ENCODE measurements at places on chromosomes 5 and 9.
A peak's percentile ranks its signal among the peaks of the same experiment; 100 is the strongest.

GRCh38 chr5:173783371-173783770 lies 104.8 kb upstream of the CPEB4 start:
- no peak for DNase-seq

DNA sequence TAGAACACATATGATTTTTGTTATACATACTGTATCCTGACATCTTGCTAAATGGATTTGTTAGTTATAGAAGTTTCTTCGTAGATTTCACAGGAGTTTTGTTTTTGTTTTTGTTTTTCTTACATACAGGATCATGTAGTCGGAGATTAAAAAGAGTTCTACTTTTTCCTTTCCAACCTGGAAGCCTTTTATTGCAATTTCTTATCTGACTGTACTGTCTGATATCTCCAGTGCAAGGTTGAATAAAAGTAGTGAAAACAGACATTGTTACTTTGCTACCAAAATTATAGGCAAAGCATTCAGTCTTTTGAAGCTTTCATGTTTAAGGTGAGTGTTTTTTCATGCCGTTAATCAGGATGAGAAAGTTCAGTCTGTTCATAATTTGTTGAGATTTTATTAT lies 117.4 kb upstream of the PRSS3 start:
- no peak for DNase-seq

DNA sequence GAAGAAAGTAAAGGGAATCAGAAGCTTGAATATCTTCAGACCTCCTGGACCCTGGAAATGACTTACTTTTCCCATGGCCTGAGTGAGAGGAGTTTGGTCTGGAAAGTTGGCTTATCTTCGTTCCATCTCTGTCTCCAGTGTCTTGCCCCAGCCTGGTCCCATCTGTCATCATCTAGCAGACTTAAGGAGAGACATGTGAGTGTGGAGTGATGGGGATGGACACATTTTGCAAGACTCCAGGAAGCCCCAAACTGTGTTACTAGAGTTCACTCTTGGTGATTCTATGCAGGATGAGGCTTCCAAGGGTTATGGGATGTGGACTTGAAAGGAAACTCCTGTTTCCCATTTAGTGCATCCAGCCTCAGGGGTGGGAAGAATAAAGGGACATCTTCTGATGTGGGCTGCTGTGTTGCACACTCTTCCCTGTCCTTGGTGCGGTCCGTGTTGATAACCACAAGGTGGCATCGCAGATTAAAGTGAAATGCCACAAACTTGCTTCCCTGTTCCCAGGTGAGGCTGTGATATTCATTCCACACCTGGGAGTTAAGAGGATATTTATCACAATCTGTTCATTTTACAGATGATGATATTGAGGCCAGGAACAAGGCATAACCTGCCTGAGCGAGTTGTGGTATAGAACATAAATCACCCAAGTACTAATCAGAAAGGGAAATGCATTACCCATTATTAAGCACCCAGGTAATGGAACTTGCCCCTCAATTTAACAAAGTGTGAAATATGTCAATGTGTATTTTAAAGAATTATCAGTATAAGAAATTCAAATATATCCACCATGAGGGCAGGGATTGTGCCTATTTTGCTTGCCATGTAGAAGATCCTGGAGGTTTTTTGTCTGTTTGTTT lies 269.9 kb upstream of the PAPPA start:
- DNase-seq, result peak; percentile 72

DNA sequence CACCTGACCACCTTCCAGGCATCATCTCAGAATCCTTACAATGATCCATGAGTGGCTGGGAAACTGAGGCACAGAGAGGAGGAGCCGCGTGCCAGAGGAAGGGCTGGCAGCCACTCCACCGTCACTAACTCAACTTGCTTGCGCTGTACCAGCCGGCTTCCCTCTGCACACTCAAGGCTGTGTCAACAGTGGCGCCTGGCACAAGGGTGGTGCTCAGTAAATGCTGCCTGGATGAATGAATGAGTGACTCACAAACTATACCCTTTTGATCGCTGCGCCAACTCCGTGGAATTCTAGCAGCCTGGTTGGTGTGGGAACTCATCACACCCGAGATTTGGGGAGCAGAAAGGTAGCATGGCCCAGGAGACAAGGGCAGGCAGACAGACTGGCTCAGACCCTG lies 21.9 kb downstream of the PRRX2 start:
- DNase-seq, result no peak

DNA sequence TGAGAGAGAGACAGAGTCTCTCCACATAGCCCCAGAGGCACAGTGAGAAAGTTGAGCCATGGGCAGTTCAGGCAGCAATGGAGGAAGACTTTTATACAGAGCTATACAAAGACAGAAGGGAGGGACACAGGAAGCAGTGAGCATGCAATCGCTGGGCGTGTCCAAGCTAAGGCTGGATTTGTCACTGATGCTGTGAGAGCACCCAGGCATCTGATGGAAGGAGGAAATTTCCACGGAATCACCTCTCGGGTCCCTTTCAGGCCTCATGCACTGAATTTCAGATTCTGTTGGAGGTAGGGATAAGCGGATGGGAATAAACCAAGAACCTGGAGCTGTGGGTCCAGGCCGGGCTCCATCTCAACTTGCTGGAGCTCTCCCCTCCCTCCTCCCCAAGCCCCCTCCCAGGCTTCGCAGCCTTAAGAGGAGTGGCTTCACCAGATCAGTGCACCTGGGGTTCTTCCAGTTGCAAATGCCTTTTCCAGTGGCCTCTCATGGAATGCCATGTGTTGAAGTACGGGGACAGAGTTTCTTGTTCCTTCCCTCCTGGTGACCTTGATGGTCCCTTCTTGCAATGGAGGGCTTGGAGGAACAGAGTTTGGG lies 114.8 kb upstream of the ALDH1B1 start:
- DNase-seq, result no peak

DNA sequence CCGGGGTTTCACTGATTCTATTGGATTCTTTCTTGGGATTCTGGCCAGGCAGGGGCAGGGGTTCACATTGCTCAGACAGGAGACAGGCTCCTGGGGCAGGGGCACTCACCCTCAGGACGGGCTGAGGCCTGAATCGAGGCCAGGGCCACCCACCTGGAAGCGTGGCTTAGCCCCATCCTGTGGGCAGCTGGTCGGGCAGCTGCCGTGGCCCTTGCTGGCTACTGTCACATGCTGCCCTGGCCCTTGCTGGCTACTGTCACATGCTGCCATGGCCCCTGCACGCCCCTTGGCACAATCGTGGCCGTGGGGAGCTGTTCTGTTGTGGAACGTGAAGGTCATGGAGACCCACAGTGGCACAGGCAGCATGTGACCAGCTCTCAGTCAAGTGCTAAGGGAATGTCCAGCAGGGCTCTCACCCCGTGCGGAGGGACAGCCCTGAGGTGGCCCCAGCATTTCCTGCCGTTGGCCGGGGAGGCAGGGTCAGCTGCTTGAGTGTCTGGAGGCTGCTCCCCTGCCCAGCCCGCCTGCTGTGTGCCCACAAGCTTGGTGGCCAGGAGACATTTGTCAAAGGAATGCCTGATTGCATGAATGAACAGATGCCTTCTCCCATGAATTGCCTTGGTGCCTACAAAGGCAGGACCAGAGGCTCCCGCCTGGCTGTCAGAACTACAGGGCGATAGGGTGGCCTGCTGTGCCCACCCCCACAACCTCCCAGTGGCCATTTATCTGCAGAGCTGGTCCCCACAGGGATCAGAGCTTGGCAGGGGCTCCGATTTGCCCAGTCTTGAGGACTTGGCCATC lies 16.9 kb upstream of the TMEM250 start:
- no peak for DNase-seq

DNA sequence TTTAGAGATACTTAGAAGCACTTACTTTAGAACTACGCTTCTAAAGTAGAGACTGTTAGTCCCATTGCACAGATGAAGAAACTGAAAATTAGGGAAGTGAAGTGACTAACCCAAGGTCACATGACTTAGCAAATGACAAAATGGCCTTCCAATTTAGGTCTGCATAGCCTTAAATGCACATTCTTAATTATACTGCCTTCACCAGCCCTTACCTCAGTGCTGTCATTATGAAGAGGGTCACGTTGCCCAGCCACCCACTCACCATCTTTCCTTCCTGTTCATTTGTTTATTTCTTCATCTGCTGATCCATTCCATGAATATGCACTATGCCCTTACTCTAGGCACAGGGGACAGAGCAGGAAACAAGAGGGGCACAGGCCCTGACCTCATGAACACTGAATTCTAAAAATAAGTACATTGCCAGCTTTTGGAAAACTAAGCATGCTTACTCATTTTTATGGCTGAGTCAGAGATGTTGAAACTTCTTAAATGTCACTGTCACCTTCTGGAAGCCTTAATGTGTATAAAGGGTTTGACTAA lies 8.6 kb downstream of the HAVCR2 start:
- DNase-seq, result no peak

- no peak for DNase-seq
These were observed 502.5 kb downstream of the RASEF start for GRCh38 chr9:82560457-82560904.

DNA sequence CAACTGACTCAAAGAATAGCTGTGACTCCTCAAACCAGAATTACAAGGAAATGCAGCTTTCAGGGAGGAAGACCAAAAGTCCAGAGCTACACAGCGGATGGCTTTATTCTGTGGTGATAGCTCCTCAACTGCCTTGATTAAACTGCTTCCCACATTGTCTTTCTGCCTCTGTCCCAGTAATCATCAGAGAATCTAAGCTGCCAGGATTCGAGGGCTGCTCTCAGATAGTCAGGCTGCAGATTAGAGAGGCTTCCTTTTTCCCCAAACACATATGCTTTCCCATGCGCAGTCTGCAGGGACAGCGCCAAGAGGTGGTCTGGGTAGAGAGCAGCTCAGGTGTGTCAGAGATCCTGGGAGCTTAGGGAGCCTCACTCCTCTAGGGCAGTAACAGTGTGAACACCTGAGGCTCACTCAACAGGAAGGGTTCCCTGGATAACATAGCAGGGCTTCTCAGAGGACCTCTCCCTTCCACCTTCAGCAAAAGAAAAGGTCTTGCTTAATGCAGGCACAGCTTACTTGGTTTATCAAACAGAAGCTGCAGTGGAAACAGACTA lies 439.9 kb upstream of the TLE4 start:
- DNase-seq, result peak; percentile 65

GRCh38 chr5:127940854-127941253 lies 142.7 kb upstream of the SLC12A2 start:
- DNase-seq, result no peak

DNA sequence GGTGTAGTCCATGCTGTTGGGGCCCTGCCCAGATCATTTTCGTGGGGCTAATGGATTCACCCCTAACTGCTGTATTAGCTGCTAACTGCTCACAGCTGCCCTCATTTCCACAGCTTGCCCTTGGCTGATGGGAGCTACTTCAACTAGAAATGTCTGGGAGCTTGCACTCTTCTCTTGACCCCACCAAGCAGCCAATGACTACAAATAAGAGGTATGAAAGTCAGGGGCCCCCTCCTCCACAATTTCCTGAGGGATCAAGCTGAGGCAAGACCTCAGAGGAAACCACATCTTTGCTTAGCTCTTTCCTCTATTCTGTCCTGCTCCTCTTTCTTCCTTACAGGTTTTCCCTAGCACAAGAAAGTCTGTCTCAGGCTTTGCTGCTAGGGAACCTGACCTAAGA lies 397.5 kb downstream of the MLLT3 start:
- DNase-seq, result no peak

DNA sequence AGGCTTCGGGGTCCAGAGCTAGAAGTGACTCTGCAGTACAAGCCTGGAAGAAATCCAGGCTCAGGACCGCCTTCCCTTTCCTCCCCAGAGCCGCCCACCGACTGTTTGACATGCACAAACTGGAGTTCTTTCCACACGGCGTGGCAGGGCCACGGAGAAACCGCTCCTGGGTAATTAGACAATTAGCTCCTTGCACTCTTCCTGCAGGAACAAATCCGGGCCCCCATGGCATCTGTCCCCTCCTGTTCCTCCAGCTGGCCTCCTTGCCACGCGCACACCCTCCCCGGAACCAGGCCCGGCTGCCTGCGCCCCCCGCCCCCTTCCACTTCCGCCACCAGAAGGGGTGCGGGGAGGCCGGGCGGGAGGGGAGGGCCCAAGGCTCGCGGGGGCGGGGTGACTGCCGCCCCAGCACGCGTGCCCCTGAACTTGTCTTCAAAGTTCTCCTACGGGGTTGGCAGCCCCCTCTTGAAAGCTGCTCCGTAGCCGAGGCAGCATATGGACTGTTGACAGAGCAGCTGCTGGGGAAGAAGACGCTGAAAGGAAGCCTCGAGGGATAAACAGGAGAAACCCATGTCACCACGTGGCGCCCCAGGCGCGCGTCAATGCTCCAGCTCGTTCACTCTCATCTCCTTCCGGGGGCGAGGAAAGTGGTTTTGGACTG lies 74.3 kb downstream of the SEC61B start:
- peak; percentile 97 for DNase-seq

DNA sequence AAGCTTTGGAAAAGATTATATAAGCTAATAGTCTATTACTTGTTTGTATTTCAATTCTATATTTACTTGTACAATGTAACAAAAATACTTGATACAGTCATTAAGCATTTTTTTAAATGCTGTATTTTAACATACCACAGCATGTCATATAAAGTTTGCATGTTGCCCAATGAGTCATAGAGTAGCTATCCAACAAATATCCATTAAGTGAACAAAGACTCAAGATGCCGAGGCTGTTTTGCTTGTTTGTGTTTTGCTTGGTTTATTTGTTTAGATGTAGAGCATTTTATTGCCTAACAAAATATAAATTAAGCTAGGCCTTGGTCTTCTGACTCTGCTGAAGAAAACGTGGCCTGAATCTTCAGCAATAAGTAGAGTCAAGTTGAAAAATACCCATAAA lies 1584.3 kb upstream of the NUDT12 start:
- DNase-seq, result no peak

DNA sequence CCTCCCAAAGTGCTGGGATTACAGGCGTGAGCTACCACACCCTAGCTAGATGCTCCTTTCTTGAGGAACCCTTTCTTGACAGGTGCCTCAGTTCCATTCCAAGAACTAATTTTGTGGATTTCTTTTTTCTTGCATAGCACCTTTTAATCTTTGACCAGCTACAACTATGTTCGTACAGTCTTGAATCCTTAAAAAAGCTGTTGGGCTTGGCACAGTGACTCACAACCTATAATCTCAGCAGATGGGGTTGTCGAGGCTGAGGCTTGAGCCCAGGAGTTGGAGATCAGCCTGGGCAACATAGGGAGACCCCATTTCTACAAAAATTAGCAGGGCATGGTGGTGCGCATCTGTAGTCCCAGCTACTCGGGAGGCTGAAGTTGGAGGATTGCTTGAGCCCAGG lies 1.3 kb upstream of the ZER1 start:
- no peak for DNase-seq

DNA sequence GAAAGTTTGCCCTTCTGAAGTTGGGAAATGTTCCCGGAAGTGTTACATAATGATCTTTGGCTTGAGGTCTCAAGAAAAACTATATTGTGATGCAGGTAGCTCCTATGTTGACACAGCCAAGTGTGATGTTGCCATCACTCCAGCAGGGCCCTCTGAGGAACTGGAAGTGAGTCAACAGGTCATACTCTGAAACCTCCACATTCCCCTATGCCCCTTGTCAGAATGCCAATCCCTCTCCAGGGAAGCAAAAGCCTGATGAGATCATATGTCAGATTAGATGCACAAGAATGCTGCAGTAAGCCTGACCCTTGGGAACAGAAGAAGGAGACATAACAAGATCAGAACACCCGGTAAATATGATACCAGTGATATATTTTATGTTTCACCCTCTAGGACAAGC lies 66.8 kb upstream of the ITGA2 start:
- DNase-seq, result no peak
